ENCODE measurements at places on chromosomes 5 and 9. TPM values are rescaled to one million over a fixed set of nuclear protein-coding genes. Genes with fewer than 3 reads are reported as not detected.

Gene DBH
- not detected for total RNA-seq

Gene IRGM
- 1.7 TPM for total RNA-seq

Gene ZNF879
- 3.8 TPM for total RNA-seq

Gene CDHR2
- total RNA-seq, result 0.56 TPM

Gene PLAC8L1
- 0.87 TPM for total RNA-seq

Gene CEL
- total RNA-seq, result 1.7 TPM

Gene NDOR1
- total RNA-seq, result 50.1 TPM

Gene LRRC8A
- 26.7 TPM for total RNA-seq

Gene TEK
- not detected for total RNA-seq

Gene ARHGEF39
- 14.5 TPM for total RNA-seq

Gene NRARP
- total RNA-seq, result 4.5 TPM

Gene NMUR2
- not detected for total RNA-seq

Gene PLPPR1
- total RNA-seq, result not detected

Gene ANGPTL2
- not detected for total RNA-seq

Gene CD14
- total RNA-seq, result 0.56 TPM

Gene ISCA1
- 16.3 TPM for total RNA-seq

Gene GABRG2
- total RNA-seq, result not detected

Gene CDC20B
- 0.53 TPM for total RNA-seq

Gene CCL28
- 10.0 TPM for total RNA-seq

Gene ABCA2
- total RNA-seq, result 30.0 TPM

Gene AK3
- total RNA-seq, result 35.8 TPM

Gene EQTN
- not detected for total RNA-seq

Gene ADCY2
- not detected for total RNA-seq

Gene QRFP
- total RNA-seq, result not detected

Gene KCNN2
- not detected for total RNA-seq

Gene CARTPT
- not detected for total RNA-seq

Gene IFNA21
- not detected for total RNA-seq

Gene MARCHF3
- total RNA-seq, result 0.73 TPM

Gene INSL6
- not detected for total RNA-seq

Gene IL9
- total RNA-seq, result not detected

Gene SOX30
- total RNA-seq, result not detected

Gene PCDHB11
- total RNA-seq, result not detected
